Transverse colon (tissue), 4 donors: ENCODE measurements at places on chromosomes 3 and 15.

DNA sequence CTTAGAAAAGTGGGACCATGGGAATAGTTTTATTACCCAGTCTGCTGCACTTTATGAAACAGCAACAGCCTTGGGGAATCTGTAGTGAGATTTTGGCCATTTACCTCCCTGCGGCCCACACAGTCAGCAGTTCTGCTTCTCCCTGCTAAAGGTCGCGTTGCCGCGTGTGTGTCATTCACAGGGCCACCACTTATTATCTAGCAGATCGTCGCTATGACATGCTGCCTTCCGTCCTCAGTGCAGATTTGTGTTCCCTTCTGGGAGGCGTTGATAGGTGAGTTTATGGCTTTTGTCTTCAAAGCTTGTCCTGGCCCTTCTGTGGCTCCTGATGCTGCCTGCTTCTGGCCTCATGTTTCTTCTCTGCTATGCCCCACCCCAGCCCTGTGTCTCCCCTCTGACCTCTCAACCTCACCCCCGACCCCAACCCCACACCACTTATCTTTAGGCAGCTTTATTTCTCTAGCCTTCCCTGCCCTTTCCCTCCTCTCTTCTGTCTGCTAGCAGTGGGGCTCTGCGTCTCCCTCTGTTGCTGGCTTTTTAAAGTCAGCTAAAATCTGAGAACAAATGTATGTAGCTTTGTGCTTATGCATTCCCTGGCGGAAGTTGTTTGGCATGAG lies 30.1 kb downstream of the DIS3L start:
- no peak for DNase-seq

GRCh38 chr15:65212097-65212496 lies 824 bp upstream of the CILP start:
- DNase-seq: no peak

GRCh38 chr3:48026098-48026497 lies 9.9 kb upstream of the MAP4 start:
- DNase-seq: no peak

- no peak for DNase-seq
Observed at GRCh38 chr3:49387721-49388120, 24.1 kb downstream of the RHOA start.

GRCh38 chr3:58167431-58168351 lies 43.1 kb downstream of the DNASE1L3 start:
- peak; percentile 74 for DNase-seq

GRCh38 chr15:63923993-63924950 lies 90.5 kb upstream of the HERC1 start:
- no peak for DNase-seq

GRCh38 chr3:110420158-110420641 lies 651.4 kb upstream of the NECTIN3 start:
- no peak for DNase-seq

DNA sequence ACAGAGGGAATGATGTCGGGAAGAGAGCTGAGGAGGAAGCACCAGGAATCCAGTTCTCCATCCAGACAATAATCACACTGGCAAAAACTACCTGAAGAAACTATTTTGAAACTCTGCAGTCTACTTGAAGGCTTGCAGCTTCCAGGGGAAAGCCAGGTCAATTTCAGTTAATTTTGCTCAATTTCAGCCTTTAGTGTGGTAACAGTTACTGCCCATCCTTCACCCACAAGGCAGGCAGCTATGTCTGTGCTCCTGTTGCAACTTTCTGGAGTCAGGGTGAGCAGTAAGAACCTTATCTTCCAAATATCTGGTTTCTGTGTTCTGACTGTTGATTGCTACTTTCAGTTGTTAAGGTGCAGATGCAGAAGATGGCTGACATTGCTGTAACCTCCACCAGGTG lies 221.7 kb downstream of the ADAMTS17 start:
- DNase-seq: no peak

GRCh38 chr3:102178817-102179216 lies 256.0 kb upstream of the ZPLD1 start:
- DNase-seq: no peak

- DNase-seq: no peak
Observed at GRCh38 chr15:38176691-38177090, 75.9 kb upstream of the SPRED1 start.
